ENCODE measurements at places on chromosomes 6 and 20.

DNA sequence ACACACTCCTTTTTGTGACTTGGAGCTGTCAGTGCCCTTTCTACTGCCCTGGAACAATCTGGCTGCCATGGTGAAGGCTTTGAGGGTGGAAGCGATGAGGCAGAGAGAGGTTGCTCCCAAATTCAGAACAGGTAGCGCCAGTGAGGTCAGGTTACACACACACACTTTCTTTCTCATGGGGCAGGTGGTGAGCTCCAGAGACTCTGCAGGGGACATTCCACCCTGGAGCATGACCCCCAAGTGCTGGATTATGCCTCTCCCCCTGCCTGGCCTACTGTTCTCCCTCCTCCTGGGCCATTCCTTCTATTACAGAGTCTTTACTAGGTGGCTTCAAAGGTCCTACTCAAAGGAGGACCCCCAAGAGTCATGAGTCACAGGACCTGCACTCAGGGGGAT lies 98.0 kb downstream of the EYA2 start:
- no peak for DNase-seq

- DNase-seq = no peak
Observed at GRCh38 chr6:22755605-22756004, 186.2 kb downstream of the HDGFL1 start.

GRCh38 chr6:79911992-79912391 lies 35.4 kb downstream of the ELOVL4 start:
- no peak for DNase-seq

DNA sequence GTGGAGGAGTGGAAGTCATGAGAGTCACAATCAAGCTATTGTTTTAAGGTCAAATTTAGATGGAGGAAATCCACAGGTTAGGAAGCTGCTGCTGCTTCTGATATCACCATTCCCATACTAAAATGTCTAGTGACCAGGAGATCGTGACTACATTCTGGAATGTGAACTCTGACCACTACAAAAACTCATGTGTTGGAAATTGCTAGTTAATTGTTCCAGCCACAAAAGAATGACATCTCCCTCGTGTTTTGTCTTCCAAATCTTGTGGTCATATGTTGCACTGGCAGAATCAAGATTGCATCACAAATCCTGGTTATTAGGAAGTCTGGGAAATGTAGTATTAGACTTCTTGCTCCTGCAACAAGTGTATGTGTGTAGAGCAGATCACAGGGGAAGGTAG lies 441.9 kb downstream of the CD109 start:
- DNase-seq = no peak

- DNase-seq = peak; percentile 41
Observed at GRCh38 chr6:169654598-169655391, 47.0 kb downstream of the WDR27 start.

All from left renal cortex interstitium (tissue), 4 donors.